CD4-positive, CD25-positive, alpha-beta regulatory T cell (primary cell): ENCODE measurements at places on chromosomes 3 and 15.

- DNase-seq = no peak
These were observed 44.4 kb downstream of the RAB11A start for GRCh38 chr15:65913631-65914199.

DNA sequence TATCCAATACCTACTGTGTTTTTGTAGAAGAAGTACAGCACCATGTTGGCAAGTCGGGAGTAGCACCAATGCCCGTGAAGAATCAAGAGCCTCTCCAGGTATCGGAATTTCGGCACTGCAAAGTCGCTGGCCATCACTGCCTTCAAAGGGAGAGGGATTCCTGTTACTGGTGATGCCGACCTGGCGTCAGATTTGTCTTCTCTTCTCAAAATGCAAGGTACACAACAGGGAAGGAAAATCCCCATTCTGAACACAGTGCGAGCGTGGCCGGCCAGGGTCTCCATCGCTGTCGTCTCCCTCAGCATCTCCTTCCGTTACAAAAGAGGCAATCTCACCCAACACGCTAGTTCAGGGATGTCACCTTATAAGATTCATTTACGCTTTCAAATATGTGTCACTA is 175.4 kb downstream of the ATP10A start:
- DNase-seq = no peak

DNA sequence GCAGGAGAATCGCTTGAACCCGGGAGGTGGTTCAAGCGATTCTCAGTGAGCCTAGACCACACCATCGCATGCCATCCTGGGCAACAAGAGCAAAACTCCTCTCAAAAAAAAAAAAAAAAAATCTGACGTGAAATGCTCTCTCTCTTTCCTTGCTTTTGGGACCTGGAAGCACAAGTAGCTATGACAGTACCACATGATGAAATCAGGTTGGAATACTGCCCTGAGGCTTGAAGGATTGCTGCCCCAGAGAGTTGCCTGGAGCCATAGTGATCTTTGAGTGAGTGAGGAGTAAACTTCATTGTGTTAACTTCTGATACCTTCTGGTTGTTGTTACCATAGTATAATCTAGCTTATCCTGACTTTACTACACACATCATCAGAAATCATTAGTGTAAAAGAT is 23.3 kb downstream of the AKAP13 start:
- no peak for DNase-seq

DNA sequence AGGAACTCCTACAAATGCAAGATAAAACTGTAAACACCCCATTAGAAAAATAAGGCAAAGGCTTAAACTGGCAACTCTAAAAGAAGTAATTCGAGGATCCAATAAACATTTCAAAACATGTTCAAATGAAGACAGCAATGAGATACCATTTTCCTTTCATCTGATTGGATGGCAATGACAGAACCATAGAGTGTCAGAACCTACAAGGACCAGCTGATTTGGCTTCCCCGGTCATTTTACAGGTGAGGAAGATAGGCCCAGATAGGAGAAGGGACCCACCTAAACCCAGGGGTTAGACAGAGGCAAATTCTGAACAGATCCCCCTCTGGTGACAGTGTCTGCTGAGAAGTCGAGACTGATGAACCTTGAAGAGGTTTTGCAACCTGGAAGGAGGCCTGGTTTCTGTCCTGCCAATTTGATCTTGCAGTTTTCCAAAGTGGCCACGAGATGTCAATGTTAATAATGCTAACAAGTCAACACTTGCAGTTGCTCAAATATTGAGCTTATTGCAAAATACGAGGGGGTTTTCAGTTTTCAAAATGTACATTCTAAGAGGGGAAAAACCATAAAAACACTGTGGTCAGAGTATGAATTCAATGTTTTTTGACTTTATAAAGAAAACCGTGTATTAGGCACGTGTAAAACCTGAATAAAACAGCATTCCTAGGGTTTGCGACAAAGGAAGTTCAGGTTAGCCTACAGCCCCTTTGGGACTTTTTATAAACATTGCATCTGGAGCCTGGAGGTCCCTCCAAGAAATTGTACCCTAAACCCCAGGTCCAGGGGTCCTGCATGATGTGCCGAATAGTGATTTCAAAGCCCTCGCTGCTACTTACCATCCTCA is 21.5 kb downstream of the CFAP161 start:
- peak; percentile 73 for DNase-seq

- no peak for DNase-seq
These were observed 8.2 kb downstream of the XYLB start for GRCh38 chr3:38354588-38355330.

- no peak for DNase-seq
These were observed 15.8 kb upstream of the CASR start for GRCh38 chr3:122167630-122168029.

DNA sequence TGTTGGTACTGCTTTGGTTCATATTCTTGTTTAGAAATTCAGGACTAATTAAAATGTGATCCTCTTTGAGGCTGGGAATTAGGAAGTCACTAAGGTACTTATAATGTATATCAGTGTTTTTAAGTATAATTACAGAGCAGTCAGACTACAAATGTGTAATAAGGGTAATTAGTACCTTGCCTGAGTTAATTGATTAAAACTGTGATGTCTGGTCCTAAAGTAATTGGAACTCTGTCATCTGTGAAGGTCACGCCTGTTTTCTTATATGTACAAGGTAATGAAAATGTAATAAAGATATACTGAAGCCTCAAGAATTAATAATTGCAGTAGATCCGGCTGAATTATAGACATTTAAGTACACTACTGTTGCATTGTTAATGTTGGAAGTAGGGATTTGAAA is 32.8 kb downstream of the RIOX2 start:
- DNase-seq = no peak

- no peak for DNase-seq
These were observed 17.1 kb upstream of the EHHADH start for GRCh38 chr3:185270956-185271332.

GRCh38 chr15:41939986-41940385 is 32.4 kb downstream of the EHD4 start:
- no peak for DNase-seq

GRCh38 chr3:19428729-19429128 is 280.4 kb downstream of the KCNH8 start:
- no peak for DNase-seq

GRCh38 chr3:15527031-15527459 is 5.5 kb upstream of the COLQ start:
- no peak for DNase-seq

GRCh38 chr3:59771768-59772181 is 722.0 kb upstream of the CFAP20DC start:
- DNase-seq = no peak
